Stimulated activated CD4-positive, alpha-beta T cell treated with anti-CD3 and anti-CD28 coated beads, Interleukin-15, amount 100 ng/mL, for 48 hours (primary cell): ENCODE measurements at places on chromosomes 5 and 9.

DNA sequence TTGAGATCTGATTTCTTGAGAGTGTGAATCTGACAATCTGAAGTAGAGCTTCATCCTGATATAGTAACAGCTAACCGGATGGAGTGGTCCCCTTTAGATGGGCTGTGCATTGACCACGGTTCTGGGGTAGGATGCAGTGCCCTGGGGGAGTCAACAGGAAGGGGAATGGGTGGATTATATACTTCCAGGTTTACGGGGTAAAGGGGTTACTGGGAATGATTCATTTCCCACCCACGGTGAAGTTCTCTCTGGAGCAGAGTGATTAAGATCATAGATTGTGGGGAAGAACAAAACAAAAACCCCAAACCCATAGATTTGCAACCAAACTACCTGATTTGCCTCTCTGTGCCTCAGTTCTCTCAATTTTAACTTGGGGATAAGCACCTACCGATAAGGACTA lies 1.5 kb upstream of the B4GALT7 start:
- DNase-seq = no peak

DNA sequence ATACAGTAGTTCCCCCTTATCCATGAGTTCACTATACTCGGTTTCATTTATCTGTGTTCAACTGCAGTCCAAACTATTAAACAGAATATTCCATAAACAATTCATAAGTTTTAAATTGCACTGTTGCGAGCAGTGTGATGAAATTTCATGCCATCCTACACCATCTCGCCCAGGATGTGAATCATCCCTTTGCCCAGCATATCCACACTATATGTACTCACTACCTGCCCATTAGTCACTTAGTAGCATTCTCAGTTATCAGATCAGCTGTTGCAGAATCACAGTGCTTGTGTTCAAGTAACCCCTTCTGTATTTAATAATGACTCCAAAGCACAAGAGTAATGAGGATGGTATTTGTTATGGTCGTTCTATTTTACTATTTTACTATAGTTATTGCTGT lies 51.5 kb downstream of the SHOC1 start:
- peak; percentile 30 for DNase-seq

GRCh38 chr5:55136521-55136920 lies 23.4 kb upstream of the GPX8 start:
- DNase-seq = no peak

DNA sequence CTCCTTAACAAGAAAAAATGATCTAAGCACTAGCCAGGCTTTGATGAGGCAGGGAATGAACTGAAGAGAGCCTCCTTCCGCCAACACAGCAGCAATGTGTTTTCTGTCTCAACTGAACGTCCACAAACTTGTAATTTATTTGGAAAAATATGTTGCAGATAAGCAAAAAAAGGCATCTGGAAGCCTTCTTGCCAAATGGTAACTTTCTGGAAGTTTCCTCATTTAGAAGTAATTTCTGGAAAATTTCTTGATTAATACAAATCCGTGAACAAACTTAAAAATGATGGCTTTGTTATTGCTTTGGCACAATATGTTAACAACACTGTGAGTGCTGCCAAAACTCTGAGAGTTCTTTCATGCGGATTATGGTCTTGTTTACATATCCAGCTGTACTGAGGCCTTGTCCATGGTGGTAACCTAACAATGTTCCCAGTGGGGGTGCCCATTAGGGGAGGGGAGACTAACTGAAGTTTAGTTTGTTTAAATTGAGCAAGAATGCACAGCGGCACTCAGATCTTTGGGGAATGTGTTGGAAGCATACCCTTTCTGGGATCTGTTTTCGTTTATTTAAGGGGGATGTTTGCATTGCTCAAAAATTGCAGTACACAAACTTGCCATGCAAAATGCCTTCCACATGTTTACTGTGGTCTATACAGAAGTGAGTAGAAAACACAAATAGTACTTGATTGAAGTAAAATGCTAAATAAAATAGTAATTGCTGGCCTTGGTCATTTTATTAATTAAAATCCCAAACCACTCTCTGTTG lies 334.7 kb downstream of the NR2F1-AS1 start:
- DNase-seq = no peak

GRCh38 chr5:125219710-125220109 lies 473.3 kb upstream of the ZNF608 start:
- DNase-seq = no peak
